Dermis blood vessel endothelial cell (primary cell): ENCODE measurements at places on chromosomes 11 and 22. TPM values are rescaled to one million over a fixed set of nuclear protein-coding genes. Genes with fewer than 3 reads are reported as not detected.

Gene OR5B12
- total RNA-seq, result not detected in 2 replicates

Gene OR51B5
- total RNA-seq, result not detected in 2 replicates

Gene POU2AF2
- total RNA-seq, result not detected in 2 replicates

Gene RASL10A
- total RNA-seq, result 1.1 and 2.7 TPM in 2 replicates

Gene SERHL2
- 3.0 and 3.1 TPM in 2 replicates for total RNA-seq

Gene C11orf42
- total RNA-seq, result not detected in 2 replicates

Gene PGR
- under 0.01 TPM in 1 of 2 replicates, not detected in the other for total RNA-seq

Gene TRIM49
- under 0.01 TPM in 1 of 2 replicates, not detected in the other for total RNA-seq

Gene KDELR3
- 30.6 and 45.3 TPM in 2 replicates for total RNA-seq

Gene OR8D4
- not detected in 2 replicates for total RNA-seq

Gene ARHGAP20
- total RNA-seq, result 1.0 and 1.5 TPM in 2 replicates

Gene SLC17A6
- total RNA-seq, result not detected in 2 replicates

Gene MYO18B
- total RNA-seq, result 0.17 TPM in 1 of 2 replicates, not detected in the other

Gene APOA4
- not detected in 2 replicates for total RNA-seq

Gene TEX12
- total RNA-seq, result not detected in 2 replicates

Gene POTEH
- not detected in 2 replicates for total RNA-seq
